Amniotic stem cell (primary cell): ENCODE measurements at places on chromosomes 16 and 17.

GRCh38 chr17:31072186-31072585 is 22.6 kb upstream of the NF1 start:
- no peak for DNase-seq

DNA sequence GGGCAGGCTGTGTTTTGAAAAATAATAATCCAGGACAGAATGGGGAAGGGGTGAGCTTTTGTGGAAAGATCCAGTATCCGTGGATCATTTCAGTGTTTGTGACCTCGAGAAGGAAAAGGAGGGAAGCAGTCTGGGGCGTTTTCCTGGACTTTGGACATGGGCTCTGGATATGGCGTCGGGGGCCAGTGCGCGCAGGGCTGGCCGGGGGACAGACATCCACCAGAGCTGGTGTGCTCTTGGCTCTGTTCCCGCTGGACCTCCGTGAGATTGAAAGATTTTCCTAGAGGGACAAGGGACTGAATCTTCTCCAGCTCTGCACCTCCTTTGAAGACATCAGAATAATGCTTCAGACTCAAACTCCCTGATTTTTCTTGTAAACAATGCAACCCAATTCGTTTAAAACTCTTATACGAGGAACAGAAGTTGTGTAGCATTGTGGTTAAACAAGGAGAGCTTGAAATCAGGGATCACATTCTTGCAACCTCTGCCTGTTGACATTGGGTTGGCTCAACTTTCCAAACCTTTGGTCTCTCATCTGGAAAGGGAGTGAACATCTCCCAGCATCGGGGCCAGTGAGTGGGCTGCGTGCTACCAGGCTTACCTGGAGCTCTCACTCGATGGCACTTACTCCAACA is 75.9 kb downstream of the C16orf95 start:
- DNase-seq = no peak

DNA sequence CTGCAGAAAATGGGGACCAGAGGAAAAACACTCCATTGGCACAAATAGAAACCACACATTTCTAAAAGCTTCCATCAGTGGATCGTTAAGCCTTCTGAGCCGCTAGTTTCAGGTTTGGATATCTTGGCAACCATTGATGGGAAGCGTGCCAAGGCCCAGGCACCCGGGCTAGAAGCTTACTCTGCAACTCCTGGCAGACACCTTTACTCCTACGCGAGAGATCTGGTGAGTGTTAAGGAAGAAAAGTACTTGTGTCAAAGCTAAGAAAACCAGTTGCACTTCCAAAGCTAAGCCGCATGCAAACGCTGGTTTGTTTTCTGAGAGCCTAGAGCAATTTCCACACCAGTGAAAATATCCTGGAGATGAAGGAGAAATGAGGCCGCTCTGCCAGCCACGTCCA is 472.4 kb downstream of the PMP22 start:
- no peak for DNase-seq

DNA sequence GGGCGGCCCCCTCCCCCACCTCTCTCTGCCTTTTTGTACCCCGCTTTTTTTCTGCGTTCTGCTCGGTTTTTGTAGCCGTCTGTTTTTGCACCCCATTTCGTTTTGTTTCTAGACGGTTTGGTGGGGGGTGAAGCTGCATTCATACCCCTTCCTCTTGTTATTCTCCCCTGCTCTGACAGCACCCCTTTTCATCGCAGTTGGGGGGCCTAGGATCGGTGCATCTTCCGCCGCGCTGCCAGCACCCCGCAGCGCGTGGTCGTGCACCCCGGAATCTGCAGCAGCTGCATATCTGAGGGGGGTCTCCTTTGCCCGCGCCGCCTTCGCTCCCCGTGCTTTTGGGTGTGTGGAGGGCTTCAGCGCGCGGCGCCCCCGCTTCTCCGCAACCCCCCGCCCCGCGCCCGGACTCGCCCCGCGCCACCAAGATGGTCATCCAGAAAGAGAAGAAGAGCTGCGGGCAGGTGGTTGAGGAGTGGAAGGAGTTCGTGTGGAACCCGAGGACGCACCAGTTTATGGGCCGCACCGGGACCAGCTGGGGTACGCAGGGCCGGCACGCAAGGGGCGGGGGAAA is 455 bp downstream of the ATP1B2 start:
- DNase-seq = no peak

GRCh38 chr17:82385559-82386254 is 14.1 kb downstream of the UTS2R start:
- no peak for DNase-seq
